ENCODE measurements at places on chromosomes 6 and 20.
A peak's percentile ranks its signal among the peaks of the same experiment; 100 is the strongest.

GRCh38 chr6:5525209-5525608, 263.9 kb downstream of the FARS2 start:
- DNase-seq = peak; percentile 93

- no peak for DNase-seq
These were observed 25.9 kb downstream of the ELOVL2 start for GRCh38 chr6:11018225-11018624.

GRCh38 chr20:24703284-24703610, 233.8 kb downstream of the SYNDIG1 start:
- no peak for DNase-seq

DNA sequence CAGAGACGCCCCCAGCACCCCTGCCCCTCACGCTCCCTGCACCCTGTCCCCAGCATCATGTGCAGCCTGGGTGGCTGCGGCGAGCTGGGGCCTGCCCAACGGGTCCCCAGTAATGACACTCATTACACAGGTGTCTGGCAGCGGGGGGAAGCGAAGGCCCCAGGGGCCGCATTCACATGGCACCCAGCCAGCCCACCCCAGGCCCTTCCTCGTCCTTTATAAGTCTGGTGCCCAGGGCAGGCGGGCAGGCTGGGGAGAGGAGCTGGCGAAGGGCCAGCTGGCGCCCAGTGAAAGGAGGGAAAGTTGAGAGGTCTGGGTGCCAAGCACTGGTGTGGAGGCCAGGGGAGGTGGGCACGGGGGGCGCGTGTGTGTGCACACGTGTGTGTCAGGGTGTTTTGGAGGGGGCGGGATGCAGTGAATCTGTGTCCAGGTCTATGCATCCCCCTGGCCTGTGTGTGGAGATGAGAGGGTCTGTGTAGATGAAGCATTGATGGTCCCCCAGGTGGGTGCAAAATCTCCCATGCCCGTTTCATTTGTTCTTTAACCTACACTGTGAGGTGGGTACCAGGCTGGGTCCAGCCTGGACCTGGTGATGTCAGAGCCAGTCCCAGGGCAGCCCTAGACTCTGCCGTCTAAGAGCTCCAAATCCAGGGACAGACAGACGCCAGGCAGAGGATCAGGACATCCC, 105.3 kb downstream of the CEBPB start:
- no peak for DNase-seq

DNA sequence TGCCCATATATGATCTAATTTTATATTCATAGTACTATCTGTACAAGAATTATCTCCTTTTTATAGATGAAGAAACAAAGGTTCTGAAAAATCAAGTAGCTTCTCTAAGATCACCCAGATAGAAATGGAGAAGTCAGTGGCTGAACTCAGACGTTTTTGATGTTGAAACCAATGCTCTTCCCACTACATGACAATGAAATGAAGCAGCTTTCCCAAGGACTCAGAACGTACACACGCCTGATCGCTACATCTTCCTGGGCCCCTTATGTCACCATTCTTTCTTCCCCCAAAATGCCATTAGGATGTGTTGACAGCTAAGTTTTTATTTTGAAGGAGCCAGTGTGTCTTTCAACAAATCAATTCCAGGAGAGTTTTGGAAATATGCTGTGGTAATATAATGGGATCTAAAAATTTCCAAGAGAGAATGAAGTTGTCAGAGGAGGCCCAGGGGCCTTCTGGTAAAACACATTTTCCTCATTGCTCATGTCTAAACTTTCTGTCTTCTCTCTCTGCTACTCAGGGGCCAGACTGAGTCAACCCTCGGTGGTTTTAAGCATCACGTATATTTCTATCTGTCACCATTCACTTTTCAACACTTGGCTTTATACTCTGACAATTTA, 98.1 kb upstream of the COL21A1 start:
- DNase-seq = no peak

DNA sequence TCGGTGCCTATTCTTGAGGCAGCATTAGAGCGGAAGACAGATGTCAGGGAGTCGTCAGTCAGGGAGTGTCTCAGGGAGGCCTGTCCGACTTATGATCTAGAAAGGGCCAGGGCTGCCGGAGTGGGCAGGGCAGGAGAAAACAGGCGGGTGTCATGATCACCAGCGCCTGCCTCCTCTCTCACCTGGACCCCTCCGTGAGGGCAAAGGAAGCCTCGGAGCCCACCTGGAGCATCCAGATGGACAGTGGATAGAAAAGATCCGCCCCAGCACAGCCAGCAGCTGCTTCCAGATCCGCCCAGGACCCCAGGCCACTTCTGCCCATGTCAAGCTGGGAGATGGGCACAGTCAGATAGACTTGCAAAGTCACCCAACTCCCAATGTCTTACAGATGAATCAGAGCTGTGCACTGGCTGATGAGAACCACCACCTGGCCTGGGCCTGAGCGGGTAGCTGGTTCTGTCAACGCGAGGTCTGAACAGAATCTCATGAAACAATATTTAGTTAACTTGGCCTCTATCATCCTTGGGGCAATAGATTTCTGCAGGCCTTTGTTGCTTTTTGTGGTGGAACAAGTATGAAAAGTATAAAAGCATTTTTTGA, 22.2 kb downstream of the PSMG4 start:
- peak; percentile 35 for DNase-seq

- DNase-seq = no peak
These were observed 334.2 kb downstream of the CD83 start for GRCh38 chr6:14451594-14452374.

DNA sequence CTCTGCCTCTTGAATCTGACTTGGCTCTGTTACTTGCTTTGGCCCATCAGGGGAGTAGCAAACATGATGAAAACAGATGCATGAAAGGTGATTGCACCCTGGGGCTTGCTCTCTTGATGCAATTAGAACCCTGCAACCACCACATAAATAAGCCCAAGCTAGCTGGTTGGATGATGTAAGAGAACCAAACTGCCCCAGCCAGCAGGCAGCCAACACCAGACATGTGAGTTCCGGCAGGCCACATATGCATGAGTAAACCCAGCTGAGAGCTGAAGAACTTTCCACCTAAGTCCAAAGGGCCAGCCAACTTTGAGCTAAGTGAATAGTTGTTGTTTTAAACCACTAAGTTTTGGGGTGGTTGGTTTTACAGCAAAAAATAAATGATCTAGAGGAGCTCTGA, 268.4 kb downstream of the FARS2 start:
- DNase-seq = no peak

GRCh38 chr20:50731930-50732690, 730 bp downstream of the PARD6B start:
- DNase-seq = no peak

GRCh38 chr6:15296249-15296648, 50.4 kb downstream of the JARID2 start:
- DNase-seq = no peak

DNA sequence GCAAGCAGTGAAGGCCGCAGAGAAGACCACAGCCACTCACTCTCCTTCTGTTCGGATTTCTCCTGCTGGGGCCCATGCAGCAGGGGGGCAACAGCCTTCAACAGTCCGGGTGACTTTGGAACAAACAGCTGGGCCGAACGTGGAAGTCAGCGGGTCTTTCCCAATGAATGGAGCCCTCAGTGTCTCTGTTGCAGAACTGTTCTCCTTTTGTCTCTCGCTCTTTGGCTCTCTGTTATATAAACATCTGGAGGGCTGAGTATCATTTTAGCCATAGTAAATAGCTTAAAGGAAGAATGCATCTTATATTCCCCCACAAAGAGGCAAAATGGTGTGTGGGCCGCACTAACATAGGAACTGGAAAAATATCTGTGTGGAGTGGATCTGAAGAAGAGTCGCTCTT, 136.7 kb upstream of the RALGAPA2 start:
- no peak for DNase-seq

- no peak for DNase-seq
These were observed 3.0 kb upstream of the NFATC2 start for GRCh38 chr20:51545515-51545914.

GRCh38 chr20:53579581-53580375, 13.9 kb downstream of the ZNF217 start:
- peak; percentile 81 for DNase-seq

DNA sequence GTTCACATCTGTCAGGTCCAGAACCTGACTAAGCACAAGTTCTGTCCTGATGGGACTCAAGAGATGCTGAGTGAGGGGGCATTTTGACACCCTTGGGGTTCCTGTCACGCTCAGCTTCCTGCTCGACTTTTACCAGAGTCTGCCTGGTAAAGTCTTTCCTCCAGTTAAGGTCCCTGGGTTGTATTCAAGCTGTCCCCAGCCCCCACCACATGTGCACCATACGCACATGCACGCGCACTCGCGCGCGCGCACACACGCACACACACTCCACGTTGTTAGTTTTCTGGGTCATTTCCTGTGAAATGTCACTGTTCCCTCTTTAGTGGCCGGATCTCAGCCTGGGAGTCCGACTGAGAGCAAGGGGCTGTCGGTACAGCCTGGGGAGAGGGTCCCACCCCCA, 166.1 kb downstream of the GMPR start:
- no peak for DNase-seq

DNA sequence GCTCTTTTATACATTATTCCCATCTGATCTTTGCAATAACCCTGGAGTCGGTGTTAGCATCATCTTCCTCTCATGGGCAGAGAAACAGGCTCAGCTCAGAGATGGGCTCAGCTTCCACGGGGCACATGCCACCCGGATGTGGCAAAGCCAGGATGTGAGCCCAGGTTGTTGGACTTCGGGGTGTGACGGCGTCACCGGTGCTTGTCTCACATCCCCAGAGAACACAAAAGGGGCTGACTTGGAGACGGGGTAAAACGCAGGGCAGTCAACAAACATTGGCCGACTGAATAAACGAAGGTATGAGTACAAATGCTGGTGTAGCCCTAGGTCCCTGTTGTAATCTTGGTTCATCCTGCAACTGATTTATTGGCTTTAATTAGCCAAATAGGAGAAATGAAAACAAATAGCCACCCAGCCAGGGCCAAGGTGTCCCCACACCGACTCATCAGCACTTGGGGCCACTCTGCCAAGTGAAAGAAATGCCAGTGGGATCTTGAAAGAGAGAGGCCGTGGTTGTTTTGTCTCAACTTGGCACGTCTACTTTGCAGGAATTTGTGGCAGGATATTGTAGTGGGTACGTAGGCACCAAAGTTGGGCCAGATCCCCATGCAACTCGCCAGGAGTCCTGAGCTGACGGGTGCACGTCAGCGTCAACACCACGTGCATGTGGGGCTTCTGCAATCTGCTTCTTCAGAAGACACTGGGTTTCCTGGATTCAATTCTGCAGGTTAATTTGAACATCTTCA, 42.8 kb downstream of the APCDD1L start:
- DNase-seq = no peak

DNA sequence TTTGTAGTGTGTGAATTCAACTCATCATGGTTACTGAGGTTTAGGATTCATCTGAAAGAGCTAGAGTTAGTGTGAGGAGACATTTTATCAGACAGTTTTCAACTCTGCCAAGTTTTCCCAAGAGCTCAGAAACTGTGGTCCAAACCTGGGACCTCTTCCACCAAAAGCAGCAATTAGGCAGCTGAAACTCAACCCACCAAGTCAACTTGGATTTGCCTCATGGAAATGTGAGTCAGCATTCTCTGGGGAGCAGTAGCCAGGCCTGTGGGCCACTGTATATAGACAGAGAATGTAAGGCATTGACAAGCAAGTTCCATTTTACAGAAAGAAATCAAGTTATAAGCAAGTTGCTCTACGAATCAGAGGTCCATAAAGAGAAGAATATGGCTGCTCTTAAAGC, 178.8 kb upstream of the HDDC2 start:
- DNase-seq = peak; percentile 8

DNA sequence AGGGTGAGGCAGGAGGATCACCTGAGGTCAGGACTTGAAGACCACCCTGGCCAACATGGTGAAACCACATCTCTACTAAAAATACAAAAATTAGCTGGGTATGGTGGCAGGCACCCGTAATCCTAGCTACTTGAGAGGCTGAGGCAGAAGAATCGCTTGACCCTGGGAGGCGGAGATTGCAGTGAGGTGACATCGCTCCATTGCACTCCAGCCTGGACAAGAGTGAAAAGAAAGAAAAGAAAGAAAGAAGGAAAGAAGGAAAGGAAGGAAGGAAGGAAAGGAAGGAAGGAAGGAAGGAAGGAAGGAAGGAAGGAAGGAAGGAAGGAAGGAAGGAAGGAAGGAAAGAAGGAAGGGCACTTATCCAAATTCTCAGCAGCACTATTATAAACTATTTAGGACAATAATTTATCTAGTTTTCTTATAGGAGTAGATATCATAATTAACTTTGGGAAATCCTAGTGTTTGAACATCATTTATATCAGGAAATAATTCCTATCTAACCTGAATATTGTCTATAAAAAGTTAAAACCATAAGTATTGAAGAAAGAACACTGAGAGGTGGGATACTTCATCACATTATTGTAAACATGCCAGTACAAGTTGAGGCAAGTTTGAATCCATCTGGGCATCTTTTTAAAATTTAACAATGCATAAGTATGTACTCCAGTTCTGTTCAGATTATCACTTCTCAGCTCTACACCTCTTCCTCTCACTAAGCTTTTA, 305.5 kb downstream of the SLC35F1 start:
- no peak for DNase-seq

- no peak for DNase-seq
These were observed 113.7 kb upstream of the GGTLC1 start for GRCh38 chr20:24102290-24102689.

- no peak for DNase-seq
These were observed 26.6 kb downstream of the ROS1 start for GRCh38 chr6:117399126-117399525.

DNA sequence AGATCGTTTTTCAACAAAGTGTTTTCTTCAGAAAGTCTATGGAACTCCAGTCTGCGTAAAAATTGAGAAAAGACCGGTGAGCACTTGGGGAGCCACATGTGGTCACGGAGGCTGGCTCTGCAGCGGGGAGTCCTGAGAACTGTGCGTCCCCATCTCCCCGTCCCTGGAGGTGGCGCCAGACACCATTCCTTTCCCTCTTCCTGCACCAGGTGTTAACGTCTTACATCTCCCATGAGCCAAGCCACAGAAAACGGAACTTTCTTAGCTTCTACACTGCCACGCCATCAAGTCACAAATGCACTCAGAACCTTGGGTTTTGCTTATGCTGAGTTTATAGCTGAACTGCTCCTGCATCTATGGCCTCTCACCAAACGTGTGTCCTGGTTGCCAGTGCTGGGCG, 62.6 kb downstream of the GINS1 start:
- DNase-seq = peak; percentile 10

- no peak for DNase-seq
These were observed 98.1 kb downstream of the YTHDF1 start for GRCh38 chr20:63117661-63118302.

- no peak for DNase-seq
These were observed 53.4 kb upstream of the GATA5 start for GRCh38 chr20:62528983-62529891.

- DNase-seq = no peak
These were observed 55.4 kb upstream of the RIPOR2 start for GRCh38 chr6:24990944-24991809.

GRCh38 chr6:143394389-143394788, 56.1 kb downstream of the ADAT2 start:
- DNase-seq = no peak

GRCh38 chr6:87276624-87277023, 45.8 kb upstream of the SMIM8 start:
- no peak for DNase-seq

All from adipocyte (in vitro differentiated cells).